ENCODE measurements at places on chromosomes 7 and 10. TPM values are rescaled to one million over a fixed set of nuclear protein-coding genes. Genes with fewer than 3 reads are reported as not detected.

The CYP2C8 gene
- not detected for total RNA-seq

The DNAH11 gene
- under 0.01 TPM for total RNA-seq

The EBF3 gene
- not detected for total RNA-seq

The ZNF727 gene
- total RNA-seq, result 0.23 TPM

The MGAM2 gene
- total RNA-seq, result not detected

The KIF11 gene
- 8.4 TPM for total RNA-seq

The IL2RA gene
- total RNA-seq, result not detected

The IPMK gene
- total RNA-seq, result 2.3 TPM

The BCL7B gene
- 41.5 TPM for total RNA-seq

The NUPR2 gene
- total RNA-seq, result not detected

The CLRN3 gene
- total RNA-seq, result not detected

The SPACDR gene
- not detected for total RNA-seq

The TLX1 gene
- total RNA-seq, result not detected

The HSPA12A gene
- total RNA-seq, result 3.7 TPM

The SLC16A9 gene
- total RNA-seq, result 7.8 TPM

The SUN3 gene
- not detected for total RNA-seq

The ADRA2A gene
- not detected for total RNA-seq

The CTTNBP2 gene
- total RNA-seq, result not detected

The WNT2 gene
- not detected for total RNA-seq

The AMPH gene
- not detected for total RNA-seq

The CHST3 gene
- total RNA-seq, result 17.1 TPM

The MRLN gene
- not detected for total RNA-seq

The PON3 gene
- total RNA-seq, result 4.7 TPM

The CDNF gene
- 0.47 TPM for total RNA-seq

The SLC16A12 gene
- not detected for total RNA-seq

The EBLN1 gene
- total RNA-seq, result not detected

The ITGB8 gene
- 15.1 TPM for total RNA-seq

The OGDHL gene
- total RNA-seq, result 1.2 TPM

The TDRD1 gene
- total RNA-seq, result 0.31 TPM

The CABCOCO1 gene
- total RNA-seq, result not detected

The AKR1C8 gene
- total RNA-seq, result not detected

The KIAA1217 gene
- 16.8 TPM for total RNA-seq

The LIPM gene
- total RNA-seq, result not detected

The CLDN15 gene
- 2.8 TPM for total RNA-seq

The CYP2C19 gene
- not detected for total RNA-seq

The UBE2D1 gene
- total RNA-seq, result 12.3 TPM

The ICA1 gene
- 2.4 TPM for total RNA-seq

The CCZ1B gene
- 15.9 TPM for total RNA-seq

The OPN1SW gene
- total RNA-seq, result not detected

The VAX1 gene
- total RNA-seq, result not detected

The MYOZ1 gene
- 0.86 TPM for total RNA-seq

Measured in hair follicular keratinocyte (primary cell).